ENCODE measurements at places on chromosomes 16 and 17.
A peak's percentile ranks its signal among the peaks of the same experiment; 100 is the strongest.

DNA sequence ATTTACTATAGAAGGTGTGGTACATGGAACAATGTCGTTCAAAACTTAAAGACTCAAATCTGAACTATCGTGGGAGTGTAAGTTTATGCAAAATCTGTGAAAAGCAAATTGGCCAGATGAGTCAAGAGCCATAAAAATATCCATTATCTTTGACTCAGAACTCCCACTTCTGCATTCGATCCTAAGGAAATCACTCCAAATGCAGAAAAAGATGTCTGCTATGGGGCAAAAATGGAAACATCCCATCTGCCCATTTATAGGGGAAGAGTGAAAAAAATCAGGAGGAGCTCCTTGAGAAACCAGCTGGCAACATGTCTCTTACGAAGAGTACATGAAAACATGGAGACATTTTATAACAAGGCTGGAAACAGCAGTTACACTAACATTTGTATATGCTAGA lies 43.6 kb upstream of the CCDC182 start:
- no peak for DNase-seq

DNA sequence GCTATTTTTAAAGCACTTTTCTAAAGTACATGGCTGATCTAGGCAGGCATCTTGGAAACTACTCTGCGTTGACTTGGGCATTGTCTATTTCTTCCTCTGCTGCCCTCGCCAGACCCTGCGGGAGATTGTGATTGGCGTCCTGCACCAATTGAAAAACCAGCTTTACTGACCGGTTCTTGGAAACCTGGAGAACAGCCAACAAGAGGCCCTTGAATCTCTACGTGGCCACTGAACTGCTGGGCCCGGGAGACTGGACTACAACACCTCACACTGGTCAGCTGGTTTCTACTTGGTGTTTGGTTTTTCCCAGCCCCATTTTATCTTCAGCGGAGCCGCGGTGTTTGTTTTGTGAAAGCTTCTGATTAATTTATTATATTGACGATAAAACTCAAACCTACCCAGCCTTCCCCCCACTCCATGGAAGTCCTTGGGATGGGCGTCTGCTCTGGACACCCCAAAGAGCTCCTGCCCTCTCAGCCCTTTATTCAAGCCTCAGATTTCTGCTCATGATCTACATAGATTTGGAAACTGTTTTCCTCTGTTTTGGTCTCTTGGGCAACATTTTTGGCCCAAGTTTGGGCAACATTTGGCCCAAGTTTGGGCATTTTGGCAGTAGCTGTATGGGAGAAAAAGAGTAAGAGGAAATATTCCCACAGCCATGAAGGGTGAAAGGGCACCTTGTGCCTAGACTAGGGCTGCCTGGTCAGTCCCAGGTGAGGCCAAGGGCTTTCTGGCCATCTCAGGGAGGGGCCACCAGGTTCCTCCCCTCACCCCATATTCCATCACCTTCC lies 4.7 kb downstream of the MLX start:
- no peak for DNase-seq

- no peak for DNase-seq
These were observed 176.2 kb downstream of the CYLD start for GRCh38 chr16:50917950-50918703.

DNA sequence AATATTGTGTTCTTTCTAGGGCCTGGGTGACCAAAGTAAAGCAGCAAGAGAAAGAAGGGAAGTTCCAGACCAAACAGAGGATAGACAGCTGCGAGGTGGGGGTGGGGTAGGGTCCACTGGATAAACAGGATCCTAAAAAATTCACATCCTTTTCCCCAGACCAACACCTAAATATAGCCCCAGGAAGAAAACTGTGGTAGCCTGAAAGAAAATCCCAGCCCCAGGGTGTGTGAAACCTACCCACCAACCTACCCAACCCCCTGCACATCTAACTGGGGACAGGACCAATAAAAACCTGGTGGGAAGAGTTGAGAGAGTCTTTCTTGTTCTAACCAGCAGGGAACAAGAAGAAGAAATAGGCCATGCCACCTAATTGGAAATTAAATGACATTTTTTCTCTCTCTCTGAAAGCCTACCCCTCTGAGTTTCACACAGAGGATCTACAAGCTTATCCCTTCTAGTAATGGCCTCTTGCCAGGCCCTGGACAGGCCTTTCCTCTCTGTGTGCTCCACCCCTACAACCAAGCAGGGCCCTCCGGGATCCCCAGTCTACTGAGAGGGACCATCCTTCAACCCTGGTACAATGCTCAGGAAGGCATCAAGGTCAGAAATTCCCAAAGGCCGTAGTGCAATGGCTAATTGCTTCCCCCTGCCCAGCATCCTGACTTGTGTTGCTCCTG lies 12.0 kb downstream of the MYO18A start:
- no peak for DNase-seq

GRCh38 chr16:88633684-88634140 lies 4.7 kb upstream of the IL17C start:
- peak; percentile 35 for DNase-seq

DNA sequence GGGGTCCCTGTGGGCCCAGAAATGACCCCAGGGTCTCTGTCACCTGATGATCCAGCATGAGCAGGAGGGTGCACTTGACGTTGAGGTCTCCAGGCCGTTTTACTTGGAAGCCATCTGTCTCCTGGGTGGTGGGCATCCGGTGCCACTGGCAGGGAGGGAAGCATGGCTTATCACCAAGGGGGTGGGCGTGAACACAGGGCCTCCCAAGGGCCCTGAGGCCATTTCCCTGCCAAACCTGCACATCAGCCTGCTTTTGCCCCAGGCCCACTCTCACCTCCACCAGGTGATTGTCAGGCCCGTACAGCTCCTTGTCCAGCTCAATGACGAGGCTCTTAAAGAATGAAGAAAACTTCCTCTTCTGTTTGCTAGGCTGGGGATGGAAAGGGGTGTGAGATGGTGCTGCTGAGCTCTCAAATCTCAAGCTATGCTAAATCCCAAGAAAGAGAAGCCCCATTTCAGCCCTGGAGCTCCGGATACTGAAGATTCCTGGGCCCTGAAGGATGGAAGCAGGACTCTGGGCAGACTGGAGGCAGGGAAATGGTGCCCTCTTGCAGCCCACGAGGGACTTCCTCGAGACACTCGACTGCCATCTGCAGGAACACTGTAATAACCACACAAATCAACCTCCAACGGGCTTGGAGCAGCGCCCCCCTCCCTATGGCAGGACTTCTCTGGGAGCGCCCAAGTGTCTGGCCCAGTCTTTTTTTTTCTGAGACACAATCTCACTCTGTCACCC lies 7.1 kb upstream of the FTSJ3 start:
- DNase-seq = peak; percentile 73

DNA sequence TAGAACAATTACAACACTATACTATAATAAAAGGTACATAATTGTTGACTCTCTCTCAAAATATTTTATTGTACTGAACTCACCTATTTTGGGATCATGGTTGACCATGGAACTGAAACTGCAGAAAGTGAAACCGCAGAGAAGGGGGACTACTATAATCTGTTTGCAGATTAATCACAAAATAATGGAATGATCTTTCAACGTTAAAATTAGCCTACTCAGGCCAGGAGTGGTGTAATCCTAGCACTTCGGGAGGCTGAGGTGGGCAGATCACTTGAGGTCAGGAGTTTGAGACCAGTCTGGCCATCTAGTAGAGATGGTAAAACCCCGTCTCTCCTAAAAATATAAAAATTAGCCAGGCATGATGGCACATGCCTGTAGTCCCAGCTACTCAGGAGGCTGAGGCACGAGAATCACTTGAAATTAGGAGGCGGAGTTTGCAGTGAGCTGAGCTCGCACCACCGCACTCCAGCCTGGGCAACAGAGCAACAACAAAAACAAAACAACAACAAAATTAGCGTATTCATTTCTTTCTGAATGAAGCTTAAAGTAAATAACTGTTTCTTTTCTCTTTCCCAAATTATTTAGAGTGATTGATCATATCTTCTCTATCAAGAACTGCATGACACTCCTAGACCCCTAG lies 45.6 kb downstream of the IKZF3 start:
- no peak for DNase-seq

DNA sequence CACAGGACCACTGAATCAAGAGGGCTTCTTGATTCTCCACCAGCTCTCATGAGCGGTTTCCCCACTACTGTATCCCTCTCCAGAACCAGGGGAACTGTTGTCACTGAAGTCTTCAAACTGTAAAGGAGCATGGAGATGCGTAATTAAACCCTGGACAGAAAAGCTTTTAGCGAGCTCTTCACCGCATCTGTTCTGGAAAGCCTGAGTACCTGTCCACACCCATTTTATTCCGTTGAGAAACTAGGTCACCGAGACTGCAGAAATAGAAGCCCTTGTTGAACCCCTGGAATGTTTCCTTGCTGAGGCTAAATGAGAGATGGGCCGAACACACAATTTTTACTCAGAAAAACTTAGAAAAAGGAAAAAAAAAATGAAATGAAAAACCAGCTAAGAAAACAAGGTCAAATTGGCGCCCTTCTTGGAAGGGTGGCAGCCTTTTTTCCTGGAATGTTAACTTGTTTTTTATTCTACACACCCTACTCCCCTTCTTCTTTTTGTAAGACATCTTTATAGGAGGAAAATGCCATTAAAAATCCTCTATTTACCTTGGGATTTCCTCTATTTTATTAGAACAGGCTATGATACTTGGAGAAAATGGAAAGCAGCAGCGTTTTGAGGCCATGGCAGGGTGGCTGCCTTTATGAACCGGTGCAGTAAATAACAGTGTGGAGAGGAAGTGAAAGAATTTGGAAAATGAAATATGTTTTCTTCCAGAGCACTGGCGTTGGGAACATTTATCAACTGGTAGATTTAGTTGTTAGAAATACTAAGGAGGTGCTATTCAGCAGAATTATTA lies 52.6 kb upstream of the CRISPLD2 start:
- DNase-seq = no peak

DNA sequence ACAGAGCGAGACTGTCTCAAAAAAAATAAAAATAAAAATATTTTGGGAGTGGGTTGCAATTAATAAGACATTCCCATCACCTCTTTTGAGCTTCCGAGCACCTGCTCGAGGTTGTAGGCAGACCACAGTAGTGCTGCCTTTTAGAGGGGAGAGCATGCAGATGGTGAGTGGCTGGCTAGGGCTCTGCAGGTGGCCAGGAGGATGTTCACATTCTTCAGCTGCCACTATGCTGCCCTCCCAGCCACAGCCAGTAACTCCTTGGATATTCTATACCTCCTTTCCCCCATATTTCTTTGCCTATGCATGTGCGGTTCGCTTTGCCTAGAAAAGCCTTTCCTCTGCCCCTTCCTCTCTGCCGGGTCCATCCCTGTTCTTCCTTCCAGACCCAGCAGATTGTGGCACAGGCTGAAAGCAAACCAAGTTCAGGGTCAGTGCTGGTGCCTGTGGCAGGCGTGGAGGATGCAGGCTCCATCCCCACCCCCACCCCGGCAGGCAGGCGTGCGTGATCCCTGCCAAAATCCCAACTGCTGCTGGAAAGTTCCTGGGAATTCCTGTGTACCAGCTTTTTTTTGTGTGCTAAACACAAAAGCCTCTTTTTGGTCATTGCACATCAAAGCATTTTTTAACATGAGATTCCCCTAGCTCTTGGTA lies 33.8 kb upstream of the CMIP start:
- DNase-seq = no peak

- no peak for DNase-seq
These were observed 154.0 kb upstream of the SDK2 start for GRCh38 chr17:73798111-73798748.

- no peak for DNase-seq
These were observed 29.5 kb upstream of the MYO15B start for GRCh38 chr17:75557852-75558665.

DNA sequence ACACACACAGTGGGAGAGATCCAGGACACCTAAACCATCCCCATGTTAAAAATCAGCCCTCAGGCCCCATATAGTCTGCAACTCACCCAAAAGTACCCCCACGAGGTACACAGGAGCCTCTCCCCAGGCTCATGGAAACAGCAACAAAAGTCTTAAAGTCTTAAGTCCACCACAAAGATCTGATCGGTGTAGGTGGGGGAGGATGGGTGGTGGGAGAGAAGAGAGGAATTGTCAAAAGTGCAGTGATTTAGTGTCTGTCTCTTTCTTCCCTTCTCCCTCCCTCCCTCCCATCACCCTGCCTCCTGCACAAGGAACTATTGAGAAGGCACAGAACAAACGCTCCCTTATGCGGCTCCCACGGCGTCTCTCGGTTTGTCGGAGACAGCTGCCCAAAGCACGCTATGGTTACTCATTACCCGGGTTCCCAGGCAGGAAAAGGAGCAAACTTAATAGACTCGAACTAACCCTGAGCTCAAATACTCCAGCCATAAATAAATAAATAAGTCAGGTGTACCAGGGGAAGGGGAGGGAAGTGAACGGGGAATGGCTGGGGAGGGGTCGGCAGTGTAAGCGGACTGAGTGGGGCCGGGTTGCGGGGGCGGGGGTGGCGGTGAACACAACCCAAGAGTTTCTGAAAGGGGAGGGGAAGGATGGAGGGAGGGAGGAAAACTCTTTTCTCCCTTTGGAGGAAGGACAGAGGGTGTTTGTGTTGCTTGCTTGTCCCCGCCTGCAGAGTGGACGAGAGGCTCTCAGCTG lies 477.4 kb downstream of the SLC39A11 start:
- no peak for DNase-seq

DNA sequence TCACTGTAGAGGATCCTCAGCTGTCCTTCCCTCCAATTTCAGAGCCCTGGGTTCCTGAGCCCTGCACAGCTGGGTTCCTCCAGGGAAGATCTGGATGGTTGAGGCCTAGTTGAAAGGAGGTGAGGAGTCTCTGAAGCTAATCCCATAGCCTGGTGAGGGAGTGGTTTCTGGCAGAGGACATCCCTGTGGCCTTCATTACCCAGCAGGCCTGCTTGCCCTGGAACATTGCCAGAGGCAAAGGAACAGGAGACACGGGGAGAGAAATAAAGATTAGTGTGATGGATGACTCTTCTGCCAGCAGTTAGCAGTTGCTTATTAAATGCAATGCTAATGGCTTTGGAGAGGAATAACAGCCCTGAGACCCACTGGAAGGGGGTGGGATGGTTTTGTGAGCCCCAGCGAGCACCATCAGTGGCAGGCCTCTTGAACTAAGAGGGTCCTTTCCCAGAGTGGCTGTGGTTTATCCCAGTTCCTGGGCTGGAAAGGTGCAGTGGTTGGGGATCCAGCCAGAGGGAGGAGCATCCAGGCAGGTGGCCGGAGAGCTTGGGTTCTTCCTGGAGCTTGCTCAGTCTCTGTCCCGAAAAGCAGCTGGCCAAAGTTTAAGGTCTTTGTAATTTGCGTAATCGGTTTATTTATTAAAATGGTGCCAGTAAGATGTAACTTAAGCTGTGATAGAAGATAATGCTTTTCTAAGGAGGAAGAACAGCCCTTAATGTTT lies 209.7 kb downstream of the CCDC182 start:
- no peak for DNase-seq

GRCh38 chr16:9275377-9275776 lies 183.9 kb downstream of the HAPSTR1 start:
- DNase-seq = no peak

- no peak for DNase-seq
These were observed 14.4 kb downstream of the ASPSCR1 start for GRCh38 chr17:81991684-81992305.

- no peak for DNase-seq
These were observed 107.6 kb downstream of the SLC39A11 start for GRCh38 chr17:72984926-72985325.

GRCh38 chr17:5950878-5951277 lies 119.3 kb upstream of the WSCD1 start:
- DNase-seq = no peak

- peak; percentile 97 for DNase-seq
These were observed at the start of gene GFOD2 for GRCh38 chr16:67719048-67719777. TSS of gene GFOD2 (minus strand) at chr16:67719316. CDS start at chr16:67685715, 33,601 bp downstream.
